ENCODE measurements at places on chromosomes 11 and 22.
A peak's percentile ranks its signal among the peaks of the same experiment; 100 is the strongest.

GRCh38 chr11:78940500-78941225 lies 366.0 kb upstream of the NARS2 start:
- no peak for DNase-seq

GRCh38 chr11:12099132-12099873 lies 11.1 kb upstream of the MICAL2 start:
- DNase-seq = no peak

- DNase-seq = no peak
Measured at GRCh38 chr11:130295657-130296056, 19.1 kb downstream of the ZBTB44 start.

- no peak for DNase-seq
Measured at GRCh38 chr11:69280451-69280850, 13.5 kb upstream of the MYEOV start.

DNA sequence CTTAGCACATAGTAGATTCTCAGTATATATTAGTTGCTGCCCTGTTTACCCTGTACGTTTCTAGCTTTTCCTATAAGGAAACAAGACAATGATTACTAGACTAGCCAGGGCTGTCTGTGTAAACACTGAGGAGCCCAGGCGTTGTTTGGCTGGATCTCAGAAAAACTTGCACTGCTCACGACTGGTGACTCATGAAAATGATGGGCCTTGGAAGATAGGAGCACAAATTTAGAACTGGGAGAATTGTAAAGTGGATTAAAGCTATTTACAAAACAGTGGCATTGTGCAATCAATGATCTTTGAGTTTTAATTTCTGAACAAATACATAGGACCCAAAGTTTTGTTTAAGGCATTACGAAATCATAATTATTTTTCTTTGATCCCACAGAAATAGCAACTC lies 276.9 kb downstream of the FAM76B start:
- DNase-seq = no peak

DNA sequence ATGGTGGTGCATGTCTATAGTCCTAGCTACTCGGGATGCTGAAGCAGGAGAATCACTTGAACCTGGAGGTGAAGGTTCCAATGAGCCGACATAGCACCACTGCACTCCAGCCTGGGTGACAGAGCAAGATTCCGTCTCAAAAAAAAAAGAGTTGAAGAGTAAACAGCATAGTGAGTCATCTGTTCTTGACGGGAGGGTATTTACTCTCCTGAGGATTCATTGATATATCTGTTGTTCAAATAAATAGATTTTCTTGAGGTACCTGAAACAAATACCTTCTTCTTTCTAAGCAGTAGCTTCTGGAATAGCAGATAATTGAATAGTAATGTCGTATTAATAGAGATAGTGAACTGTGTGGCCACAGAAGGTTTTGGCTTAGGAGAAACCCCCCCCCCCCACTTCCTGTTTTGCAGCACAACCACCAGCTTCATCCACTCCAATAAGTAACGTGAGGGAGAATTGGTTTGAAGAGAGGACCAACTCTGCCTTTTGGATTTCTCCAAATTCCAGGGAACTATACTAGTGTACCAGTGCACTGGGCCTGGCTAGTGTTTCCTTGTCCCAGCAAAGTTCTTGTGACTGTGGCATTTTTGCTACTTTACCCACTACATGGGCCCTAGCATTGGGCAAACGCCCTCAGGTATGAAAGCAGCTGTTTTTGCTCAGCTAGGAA lies 90.0 kb downstream of the PRMT3 start:
- DNase-seq = no peak

DNA sequence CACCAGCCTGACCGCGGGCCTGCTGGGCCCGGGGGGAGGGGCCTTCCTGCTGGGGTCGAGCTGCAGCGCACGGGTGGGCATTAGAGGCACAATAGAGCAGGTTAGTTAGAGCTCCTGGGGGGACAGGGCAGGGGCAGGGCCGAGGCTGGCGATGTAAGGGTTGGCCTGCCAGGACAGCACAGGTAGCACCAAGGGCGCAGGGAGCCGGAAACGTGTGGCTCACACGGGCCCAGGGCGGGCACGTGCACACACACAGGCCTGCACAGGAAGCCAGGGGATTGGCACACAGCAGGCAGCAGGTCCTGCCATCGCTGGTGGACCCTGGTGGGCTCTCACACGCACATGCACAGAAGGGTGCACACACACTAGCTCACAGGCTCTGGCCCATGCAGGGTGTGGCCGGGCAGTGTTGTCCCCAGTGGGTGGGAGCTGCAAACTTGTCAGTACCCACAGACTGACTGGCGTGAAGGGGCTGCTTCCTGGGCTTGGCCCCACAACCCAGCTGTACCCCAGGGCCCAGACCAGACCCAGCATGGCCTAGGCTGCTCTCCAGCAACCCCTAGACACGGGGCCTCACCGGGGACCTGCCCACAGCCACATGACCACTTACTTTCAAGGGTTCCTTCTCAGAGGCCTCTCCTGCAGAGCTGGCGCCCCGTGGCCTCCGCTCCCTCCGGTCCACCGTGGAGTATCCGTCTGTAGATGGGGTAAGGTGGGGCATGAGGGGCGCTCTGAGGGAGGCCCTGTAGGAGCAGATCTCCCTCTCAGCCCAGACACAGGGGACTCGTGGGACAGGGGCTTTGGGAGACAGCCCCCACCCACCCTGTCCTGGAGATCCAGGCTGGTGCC lies 29.9 kb upstream of the TXNRD2 start:
- no peak for DNase-seq

- no peak for DNase-seq
Measured at GRCh38 chr11:101686514-101686913, 102.7 kb upstream of the TRPC6 start.

DNA sequence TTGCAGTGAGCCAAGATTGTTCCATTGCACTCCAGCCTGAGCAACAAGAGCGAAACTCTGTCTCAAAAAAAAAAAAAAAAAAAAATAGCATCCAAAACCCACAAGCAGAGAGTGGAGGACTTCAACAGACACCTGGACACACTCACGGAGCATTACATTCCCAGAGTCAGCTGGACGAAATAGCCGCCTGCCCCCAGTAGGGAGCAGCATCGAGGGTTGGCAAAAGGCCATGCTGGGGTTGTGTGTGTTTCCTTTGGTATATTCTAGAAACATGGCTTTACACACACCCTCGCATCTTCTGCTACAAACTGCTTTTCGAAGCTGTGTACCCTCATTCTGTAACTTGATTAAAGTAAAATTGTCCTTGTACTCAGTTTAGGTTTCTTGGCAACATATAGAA lies 5.3 kb downstream of the ADA2 start:
- DNase-seq = peak; percentile 58

GRCh38 chr11:37946155-37946766 lies 1348.2 kb upstream of the RAG2 start:
- DNase-seq = no peak

DNA sequence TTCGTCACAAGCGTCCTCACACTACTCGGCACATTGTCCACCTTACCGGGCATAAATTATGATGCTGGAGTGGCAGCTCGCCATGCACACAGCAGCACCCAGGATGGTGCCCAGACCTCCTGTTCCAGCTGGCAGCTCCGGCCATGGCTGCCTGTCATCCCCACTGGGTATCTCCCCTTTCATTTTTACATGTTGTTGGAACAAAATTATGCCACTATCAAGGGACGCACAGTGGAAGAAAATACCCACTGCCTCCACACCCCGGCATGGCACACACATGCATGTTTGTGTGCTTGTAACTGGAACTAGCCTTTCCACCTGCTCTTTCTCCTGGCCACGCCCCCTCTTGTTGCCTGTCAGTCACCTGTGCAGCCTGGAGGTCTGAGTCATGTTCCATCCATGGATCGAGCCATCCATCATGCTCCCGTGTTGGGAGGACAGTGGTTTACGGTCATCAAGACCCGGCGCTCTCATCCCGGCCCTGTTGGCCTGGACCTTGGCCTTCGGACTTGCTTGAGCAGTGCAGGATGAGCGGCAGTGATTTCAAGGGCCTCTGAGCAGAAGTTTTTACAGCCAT lies 1069.6 kb downstream of the BRD1 start:
- DNase-seq = no peak

DNA sequence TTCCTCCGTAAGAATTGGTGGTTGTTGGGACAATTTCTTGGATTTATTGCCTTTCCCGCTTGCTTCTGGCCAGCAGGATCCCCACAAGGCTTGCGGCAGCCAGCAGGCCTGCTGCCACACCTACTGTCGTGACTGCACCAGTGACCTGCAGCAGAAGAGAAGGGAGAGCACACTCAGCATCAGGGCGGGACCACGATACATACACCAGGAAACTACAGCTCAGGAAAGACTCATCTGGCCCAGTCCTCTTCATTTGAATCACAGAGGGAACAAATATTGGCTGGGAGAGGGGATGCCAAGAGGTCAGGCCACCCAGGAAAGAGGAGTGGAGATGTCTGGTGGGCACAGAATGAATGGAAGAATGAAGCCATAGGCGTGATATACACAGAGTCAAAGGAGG lies 10.3 kb downstream of the PLAAT2 start:
- no peak for DNase-seq

GRCh38 chr11:1557904-1558774 lies 13.9 kb downstream of the DUSP8 start:
- DNase-seq = no peak

DNA sequence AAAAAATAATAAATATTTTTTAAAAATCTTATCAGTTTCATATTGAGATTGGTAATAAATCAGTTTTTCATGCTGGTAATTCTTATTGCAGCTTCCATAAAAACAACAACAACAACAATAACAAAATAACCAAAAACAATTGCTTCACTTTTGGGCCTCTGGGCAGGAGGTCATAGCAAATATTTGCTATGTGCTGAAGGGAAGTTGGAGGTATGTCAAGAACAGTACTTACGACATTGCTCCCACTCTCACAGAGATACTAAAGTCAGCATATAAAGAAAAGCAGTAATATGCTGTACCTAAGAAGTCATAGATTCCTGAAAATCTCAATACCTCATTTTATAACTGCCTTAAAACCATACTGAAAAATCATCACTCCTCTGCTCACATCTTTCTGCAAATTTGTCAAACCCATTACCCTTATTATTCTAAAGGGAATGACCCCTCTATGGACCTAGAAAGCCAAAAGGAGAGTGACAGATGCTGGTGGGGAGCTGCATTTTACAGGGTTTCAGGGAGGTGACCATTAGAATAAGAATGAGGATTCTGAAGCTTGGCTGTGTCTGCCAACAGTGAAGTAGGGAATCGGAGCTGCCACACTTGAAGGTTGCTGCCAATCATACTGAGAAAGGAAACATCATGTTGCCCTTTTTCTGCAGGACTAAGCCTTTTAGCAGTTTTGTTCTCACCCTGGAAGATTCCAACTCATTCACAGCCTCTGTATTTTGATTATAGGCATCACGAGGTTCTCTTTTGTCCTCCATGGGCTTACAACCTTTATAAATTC lies 742.9 kb downstream of the LRRC4C start:
- no peak for DNase-seq

DNA sequence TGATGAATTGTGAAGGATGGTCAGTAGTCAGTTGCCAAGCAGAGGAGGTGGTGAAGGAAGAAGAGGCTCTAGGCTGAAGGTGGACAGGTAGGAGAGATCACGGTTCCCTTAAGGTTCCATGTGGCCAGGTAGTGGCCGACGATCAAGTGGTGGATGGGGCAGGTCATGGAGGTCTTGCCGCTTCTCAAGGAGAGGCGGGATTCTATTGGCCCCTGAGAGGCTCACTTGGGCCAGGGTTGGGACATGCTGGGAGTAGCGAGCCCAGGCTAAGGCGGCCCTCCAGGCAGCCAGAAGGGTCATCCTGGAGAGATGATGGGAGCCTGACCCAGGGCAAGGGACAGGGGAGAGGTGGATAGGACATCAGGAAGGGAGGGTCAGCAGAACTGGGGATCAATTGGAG lies 20.9 kb upstream of the TMPRSS4 start:
- no peak for DNase-seq

- DNase-seq = no peak
Measured at GRCh38 chr11:14938936-14939335, 33.2 kb downstream of the CALCA start.

DNA sequence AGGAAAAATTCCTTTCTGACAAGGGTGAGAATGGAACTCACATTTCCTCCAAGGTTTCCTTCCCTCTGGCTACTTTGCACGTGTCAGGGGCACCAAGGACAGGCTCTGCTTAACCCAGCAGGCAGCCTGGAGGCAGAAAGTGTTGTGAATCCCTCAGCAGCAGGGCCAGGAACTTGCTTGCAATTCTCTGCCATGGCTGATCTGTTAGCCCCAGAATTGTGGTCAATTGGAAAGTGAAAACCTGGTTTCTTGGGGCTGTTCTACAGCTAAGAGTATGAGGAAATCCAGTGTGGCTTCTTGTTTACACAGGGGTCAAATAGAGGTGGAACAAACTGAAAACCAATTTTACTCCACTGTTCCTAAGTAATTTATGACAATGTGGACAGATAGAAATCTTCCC lies 38.3 kb upstream of the CEP295 start:
- no peak for DNase-seq

- DNase-seq = no peak
Measured at GRCh38 chr11:79199729-79200354, 241.0 kb downstream of the TENM4 start.

GRCh38 chr22:37425800-37426705 lies 1.2 kb downstream of the ELFN2 start:
- no peak for DNase-seq

GRCh38 chr22:40535642-40536041 lies 100.9 kb downstream of the MRTFA start:
- no peak for DNase-seq

DNA sequence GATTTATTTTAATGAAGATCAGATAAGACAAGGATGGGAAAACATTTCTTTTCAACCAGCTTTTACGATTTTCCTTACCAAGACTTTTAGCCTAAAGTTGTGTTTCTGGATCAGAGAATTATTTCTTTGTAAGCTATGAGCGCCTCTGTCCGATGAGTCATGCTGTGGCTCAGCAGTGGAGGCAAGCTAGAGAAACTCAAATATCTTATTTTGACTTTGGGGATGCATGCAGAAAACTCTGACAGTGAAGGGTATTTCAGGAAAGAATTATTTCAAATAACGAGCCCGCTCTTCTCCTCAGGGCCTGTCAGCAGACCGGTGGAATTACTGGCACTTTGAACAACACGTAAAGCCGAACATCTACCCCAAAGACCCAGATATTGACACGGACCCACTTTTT lies 77.9 kb upstream of the OR5AK2 start:
- no peak for DNase-seq

- DNase-seq = peak; percentile 3
Measured at GRCh38 chr22:50698546-50698945, 25.9 kb downstream of the SHANK3 start.

- DNase-seq = no peak
Measured at GRCh38 chr11:36238036-36238631, 51.1 kb downstream of the COMMD9 start.
